ENCODE measurements at places on chromosomes 5 and 9. TPM values are rescaled to one million over a fixed set of nuclear protein-coding genes. Genes with fewer than 3 reads are reported as not detected.

GRCh38 chr9:9847750-9848149 is 765.1 kb downstream of the PTPRD start:
- DNase-seq, result no peak

DNA sequence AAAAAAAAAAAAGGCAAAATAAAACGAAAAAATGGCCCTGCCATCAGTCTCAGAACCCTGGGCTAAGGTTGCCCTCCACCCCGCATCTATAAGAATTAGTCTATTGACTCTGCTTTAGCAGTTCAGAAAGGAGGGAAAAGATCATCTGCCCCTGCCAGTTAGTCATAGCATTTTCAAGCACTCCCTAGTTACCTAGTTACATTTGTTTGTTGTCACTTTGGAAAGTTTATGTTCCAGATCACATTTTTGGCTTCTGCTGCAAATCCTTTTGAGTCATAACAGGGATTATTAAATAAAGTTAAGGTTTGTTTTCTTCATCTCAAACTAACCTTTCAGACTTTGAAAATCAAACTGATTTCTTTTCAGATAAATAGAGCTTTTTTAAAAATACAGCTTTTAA is 52.1 kb downstream of the AQP7 start:
- no peak for DNase-seq

DNA sequence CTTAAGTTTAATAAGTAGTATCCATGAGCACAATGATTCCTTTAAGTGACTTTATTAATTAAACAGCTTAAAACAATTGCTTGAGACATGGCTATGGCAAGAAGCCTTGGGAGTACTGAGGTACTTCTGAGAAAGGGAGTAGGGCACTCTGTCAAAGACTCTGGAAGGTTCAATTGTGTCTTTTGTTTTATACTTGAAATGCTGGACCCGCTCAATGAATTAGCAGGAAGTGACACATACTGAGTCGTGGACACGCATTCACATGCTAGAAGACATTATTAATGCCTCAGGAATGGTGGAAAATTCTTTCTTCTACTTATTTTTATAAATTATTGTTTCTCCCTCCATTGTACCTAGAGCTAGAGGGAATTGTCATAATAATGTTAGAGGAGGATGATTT is 347.3 kb upstream of the ZNF608 start:
- DNase-seq, result no peak

GRCh38 chr5:60677850-60678664 is 21.9 kb downstream of the DEPDC1B start:
- no peak for DNase-seq

DNA sequence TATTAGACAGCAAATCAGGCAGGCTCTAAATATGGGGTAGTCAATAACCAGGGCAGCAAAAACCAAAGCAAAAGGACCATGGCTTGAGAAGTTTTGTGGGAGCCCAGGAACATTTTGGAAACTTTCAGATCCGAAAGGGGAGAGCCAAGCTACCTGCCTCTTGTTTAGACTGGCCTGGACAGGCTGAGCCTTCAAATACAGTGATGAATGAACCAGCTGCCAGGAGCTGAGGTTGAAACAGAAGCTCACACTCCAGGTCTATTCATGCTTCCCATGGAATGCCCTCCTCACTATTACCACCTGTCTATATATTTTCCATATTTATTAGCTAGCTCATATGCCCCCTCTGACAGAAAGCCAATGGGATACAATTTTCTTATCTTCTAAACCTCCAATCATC is 150.8 kb upstream of the SLC44A1 start:
- DNase-seq, result no peak

- no peak for DNase-seq
These were observed 216.8 kb upstream of the RGMB start for GRCh38 chr5:98556712-98557111.

DNA sequence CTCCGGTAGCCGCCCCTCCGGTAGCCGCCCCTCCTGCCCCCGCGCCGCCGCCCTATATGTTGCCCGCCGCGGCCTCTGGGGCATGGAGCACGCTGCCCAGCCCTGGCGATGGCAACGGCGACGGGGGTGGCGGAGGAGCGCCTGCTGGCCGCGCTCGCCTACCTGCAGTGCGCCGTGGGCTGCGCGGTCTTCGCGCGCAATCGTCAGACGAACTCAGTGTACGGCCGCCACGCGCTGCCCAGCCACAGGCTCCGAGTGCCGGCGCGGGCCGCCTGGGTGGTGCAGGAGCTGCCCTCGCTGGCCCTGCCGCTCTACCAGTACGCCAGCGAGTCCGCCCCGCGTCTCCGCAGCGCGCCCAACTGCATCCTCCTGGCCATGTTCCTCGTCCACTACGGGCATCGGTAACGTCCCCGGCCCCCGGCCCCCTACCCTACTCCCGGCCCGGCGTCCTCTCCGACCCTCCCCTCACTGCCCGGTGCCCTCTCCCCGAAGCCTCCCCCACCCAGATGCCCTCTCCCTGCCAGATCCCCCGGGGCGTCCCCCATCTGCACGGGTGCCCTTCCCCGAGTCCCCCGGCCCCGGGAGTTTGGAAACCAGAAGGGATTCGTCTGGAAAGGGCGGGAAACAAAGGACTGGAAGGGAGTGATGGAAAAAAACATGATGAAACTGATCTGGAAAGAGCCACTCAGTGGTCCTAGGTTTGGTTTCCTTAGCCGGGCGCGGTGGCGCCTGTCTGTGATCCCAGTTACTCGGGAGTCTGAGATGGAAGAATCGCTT is 417 bp downstream of the SRD5A1 start:
- no peak for DNase-seq

- DNase-seq, result no peak
These were observed 458.9 kb downstream of the PRR16 start for GRCh38 chr5:120923026-120923425.

DNA sequence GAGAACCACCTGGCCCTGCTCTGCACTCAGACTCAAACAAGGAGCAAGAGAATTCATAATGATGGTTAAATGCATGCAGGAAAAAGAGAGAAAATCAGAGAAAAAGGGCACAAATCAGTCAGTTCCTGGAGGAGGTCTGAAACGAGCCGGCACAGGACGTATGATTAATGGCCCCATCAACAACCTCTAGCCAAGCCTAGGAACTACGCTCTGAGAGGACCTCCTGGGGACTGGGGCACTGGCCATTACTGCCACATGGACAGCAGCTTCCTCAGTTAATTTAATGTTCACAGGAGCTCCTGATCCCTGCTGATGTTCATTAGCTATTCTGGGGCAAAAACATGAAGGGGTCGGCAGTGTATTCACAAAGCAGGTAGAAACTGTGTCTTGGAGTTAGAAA is 238.1 kb downstream of the MED10 start:
- DNase-seq, result no peak

DNA sequence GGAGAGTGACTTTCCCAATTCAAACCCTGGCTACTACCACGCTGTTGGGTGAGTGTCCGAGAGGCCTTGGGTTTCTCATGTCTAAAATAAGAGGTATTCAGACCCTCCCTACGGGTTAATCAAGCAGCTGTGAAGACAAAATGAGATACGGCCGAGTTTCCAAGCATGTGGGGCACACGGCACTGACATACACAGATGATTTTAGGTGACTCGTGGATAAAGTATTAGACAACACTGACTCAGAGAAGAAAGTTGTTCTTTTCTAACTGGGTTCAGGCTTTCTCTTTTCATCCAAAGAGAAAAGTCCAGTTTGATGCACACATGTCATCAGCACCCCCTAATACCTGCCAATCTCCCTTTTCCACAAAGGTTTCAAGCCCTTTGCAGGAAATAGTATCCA is 15.6 kb downstream of the FOXI1 start:
- no peak for DNase-seq

GRCh38 chr9:1366276-1366675 is 316.1 kb downstream of the DMRT2 start:
- DNase-seq, result no peak

DNA sequence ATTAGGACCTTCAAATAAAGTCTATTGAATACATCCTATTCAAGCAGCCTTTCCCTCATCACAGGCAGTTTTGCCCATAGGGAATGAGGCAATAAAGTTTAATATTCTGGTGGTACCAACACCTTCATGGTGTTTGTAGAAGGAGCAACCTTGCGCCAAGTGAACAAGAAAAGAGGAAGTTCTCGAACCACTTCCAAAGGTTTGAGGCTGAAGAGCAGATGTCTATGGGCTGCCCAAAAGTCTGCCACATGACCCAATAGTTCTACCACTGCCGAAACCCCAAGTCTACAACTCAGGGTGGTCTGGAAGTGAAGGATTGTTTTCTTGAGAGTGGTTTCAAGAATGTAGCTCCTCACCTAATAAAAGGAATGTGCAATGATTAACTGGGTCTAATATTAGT is 123.1 kb downstream of the NPR3 start:
- no peak for DNase-seq

- DNase-seq, result no peak
These were observed 113.7 kb upstream of the DMRT1 start for GRCh38 chr9:727767-728166.

- DNase-seq, result no peak
These were observed 12.5 kb downstream of the MRPS27 start for GRCh38 chr5:72307573-72307967.

The OR1N1 gene
- not detected for total RNA-seq

The WNK2 gene
- total RNA-seq, result 1.5 TPM

The IL5 gene
- not detected for total RNA-seq

The OR1J2 gene
- total RNA-seq, result not detected

The TERT gene
- total RNA-seq, result not detected

The CEP78 gene
- 18.6 TPM for total RNA-seq

The SNX18 gene
- 47.3 TPM for total RNA-seq
